ENCODE measurements at places on chromosomes 5 and 9.

- no peak for DNase-seq
Observed at GRCh38 chr5:8462565-8462964, 593.6 kb downstream of the MTRR start.

GRCh38 chr9:16003785-16004184 is 450.9 kb downstream of the CCDC171 start:
- DNase-seq: no peak

DNA sequence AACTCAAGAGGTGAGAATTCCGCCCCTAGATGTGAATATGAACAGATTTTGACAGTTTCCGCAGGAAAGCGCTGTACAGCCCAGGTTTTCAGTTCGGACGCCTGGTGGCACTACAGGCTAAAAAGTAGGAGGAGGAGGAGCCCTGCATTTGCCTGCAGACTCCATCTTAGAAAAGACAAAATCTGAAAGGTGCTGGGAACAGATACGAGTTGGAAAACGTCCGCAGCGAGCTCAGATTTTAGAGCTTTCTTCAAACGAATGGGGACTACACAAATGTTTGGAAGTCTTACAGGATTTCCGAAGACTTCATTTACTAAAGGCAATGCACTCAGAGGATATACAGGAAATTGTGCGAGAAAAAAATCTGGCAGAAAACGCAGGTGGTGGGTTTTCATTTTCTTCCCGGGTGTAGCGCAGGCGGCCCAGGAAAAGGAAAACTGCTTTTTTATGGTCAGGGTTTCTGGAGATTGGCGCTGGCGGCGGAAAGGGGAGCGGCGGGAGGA is 9.9 kb upstream of the PCDHB2 start:
- DNase-seq: peak; percentile 42

- no peak for DNase-seq
Observed at GRCh38 chr5:11143456-11144267, 382.6 kb upstream of the DAP start.

DNA sequence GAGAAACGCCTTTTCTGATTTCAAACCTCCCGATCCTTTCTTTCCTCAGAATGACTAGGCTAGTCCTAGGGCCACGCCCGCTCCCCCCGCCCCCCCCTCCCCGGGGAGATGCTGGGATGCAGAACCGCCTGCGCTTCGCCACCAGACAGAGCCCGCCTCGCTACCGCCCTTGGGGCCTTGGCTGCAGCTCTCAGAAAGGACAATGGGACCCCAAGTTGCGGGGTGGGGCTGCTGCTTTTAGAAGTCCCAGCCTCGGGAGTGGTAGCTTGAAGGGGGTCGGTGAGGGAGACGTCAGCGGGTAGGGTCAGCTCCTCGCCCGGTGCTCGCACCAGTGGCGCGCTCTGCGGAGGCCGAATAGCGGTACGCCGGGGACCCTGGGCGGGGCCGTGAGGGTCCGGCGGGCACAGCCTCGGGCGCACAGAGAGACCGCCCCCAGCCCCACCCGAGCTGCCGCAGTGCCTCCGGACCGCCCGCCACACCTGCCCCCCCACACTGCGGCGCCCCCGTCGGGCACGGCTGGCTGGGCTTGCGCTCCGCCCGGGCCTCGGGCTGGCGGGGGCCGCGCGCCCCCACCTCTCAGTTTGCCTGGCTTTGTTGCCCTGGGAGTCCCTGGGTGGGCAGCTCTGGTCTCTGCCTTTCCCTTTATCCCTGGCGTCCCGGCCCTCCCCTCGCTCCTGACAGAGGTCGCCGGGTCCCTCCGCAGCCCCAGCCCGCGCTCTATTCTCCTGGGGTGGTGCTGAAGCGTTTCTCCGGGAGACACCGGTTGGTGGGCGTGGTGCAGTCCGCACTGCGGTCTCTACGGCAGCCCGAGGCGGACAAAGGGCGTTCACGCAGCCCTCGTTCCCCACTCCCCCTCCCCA is 1.2 kb downstream of the MAP1B start:
- no peak for DNase-seq

DNA sequence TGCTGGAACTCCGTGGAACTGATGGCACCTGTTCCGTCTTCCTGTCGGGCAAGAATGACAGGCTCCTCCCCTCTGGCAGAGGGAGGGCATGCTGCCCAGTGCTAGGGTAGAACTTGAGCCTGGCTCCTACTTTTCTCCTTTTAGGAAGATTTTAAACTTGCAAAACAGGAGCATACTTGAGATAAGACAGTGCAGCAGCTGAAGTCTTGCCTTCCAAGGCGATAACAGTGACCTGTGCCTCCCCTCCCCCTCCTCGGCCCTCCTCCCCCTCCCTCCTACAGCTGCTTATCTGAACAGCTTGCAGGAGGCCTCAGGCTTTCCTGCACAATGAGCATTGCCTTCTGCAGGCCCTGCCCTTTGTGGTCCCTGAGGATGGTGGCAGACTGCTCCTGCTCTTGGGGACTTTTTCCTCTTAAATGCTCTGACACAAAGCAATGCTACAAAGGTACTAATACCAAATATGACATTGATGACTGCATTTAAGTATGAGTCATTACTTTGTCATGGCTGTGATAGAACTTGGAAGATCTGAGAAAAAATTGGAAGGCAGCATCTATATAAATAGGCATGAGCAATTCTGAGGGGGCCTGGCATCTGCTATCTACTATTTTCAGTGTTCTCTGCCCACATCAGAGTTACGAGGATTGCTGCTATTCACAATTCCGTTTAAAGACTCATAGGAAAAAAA is 2.0 kb downstream of the GADD45G start:
- peak; percentile 55 for DNase-seq

- DNase-seq: peak; percentile 47
Observed at GRCh38 chr5:43106290-43106638, 14.4 kb upstream of the ZNF131 start.

DNA sequence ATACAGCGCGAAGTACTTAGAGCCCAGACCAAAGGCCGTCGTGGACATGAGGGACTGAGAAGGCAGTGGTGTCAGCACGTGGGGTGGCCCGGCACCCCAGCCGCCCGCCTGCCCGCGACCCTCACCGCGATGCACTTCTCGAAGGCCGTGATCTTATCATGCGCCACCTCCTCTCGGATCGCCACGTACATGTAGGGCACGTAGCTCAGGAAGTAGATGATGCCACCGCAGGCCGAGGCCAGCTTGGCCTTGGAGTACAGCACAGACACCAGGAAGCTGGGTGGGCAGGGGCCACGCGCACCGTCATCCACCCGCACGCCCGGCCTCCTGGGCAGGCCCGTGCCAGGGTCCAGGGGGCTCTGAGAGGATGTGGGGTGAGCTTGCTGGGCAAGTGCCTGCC is 11.0 kb downstream of the ABCA2 start:
- no peak for DNase-seq

GRCh38 chr9:134004881-134005280 is 12.8 kb upstream of the VAV2 start:
- no peak for DNase-seq

- no peak for DNase-seq
Observed at GRCh38 chr5:150781706-150782614, 3.4 kb downstream of the SMIM3 start.

DNA sequence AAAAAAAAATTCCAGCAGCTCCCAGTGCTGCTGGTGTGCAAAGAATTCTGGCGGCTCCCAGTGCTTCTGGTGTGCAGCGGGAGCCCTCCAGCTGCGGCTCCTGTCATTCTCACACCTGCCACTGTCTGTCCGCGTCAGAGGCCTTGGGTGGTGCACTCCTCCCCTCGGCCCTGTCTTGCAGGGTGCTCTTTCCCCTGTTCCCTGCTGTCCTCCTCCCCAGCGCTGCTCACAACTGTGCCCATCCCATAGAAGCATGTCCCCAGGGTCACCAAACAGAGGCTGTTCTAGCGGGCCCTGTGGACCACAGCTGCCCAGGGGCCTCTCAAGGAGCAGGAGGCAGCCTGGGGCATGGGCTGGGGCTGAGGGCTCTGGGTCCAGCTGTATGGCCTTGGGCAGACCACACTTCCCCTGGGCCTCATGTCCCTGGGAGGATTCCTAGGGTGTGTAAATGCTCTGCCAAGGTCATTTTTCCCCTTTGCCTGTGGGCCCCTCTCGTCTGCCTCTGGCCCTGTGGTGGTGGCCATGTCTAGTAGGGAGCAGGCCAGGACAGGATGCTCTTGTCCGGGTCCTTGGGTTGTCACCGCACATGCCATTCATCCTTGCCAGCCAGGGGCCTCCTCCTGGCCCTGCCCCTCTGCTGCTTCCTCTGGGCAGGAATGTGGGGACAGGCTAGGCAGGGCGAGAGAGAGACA is 68.2 kb downstream of the PHF2 start:
- DNase-seq: no peak

DNA sequence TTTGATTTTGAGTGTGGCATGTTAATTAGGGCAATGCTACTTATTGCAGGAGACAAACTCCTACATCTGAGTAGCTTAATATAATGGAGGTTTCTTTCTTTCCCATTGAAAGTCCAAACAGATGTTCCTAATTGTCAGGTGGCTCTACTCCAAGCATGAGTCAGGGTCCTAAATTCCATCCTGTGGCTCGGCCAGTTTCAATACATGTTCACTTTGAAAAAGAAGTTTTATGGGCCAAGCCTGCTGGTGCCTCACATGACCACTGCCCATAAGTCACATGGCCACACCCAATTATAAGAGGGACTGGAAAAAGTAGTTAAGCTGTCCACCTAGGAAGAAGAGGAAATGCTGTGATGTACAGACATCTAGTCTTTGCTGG is 170.4 kb downstream of the ARRDC3 start:
- no peak for DNase-seq

DNA sequence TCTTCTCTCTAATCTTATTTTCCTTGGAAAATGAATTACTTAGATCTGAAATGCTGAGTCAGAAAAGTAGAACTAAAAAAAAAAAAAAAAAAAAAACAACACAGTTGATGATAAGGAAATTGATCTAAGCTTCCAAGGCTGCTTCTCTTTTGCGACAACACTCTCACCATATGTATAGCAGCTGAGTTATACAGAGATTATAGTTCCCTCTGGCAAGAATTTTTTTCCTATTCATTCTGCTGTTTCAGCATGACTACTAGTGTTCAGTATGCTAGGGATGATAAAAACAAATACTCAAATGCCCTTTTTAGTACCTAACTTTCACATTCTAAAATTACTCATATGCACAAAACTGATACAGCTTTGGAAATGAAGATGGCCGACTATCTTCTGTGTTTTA is 267.3 kb downstream of the MLLT3 start:
- no peak for DNase-seq

DNA sequence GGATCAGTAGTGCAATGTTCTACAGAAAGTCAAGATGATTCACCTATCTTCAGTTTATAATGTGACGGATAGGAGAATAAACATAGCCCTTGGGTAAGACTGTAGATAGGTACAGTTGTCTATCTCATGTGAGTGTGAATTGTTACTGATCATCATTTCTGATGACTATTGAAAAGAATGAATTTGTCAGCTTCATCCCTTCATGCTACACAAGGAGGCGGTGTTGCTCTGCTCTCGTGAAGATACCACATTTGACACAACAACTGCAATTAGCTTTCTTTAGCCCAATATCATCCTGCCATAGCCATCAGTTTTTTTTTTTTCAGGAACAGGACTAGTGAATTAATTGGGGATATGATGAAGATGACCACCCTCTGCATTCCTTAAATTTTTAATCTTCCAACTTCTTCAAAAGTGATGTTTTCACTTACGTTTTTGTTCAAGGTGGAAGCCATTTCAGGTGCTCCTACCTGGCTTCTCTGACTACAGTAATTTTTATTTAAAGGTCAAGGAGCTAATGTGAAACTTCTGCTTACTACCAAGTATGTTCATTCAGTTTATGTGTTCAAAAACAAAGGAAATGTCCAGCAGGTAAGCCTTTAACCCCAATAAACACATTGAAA is 152.9 kb upstream of the MOCS2 start:
- no peak for DNase-seq

DNA sequence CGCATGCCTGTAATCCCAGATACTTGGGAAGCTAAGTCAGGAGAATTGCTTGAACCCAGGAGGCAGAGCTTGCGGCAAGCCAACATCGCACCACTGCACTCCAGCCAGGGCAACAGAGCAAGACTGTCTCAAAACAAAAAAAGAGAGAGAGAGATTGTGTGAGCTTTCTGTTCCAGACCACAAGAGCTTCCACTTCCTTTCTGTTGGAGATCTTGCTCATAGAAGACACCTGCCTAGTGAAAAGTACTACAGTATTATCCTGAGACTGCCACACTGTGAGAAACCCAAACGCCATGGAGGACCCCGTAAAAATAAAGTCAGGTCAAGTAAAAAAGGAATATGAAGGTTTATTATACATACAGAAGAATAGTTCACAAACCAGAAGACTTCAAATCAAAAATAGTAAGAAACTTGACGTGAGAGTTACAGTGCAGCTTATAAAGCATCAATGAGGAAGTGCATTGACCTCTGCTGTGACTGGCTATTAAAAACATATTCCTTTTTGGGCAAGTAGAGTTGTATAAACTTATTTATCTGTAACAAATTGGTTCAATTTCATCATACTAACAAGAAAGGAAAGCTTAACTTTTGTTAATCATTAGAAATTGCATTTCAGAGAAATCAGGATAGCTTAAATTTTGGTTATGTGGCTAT is 4.3 kb upstream of the EMB start:
- no peak for DNase-seq

GRCh38 chr5:50726475-50727148 is 60.2 kb downstream of the PARP8 start:
- DNase-seq: no peak

DNA sequence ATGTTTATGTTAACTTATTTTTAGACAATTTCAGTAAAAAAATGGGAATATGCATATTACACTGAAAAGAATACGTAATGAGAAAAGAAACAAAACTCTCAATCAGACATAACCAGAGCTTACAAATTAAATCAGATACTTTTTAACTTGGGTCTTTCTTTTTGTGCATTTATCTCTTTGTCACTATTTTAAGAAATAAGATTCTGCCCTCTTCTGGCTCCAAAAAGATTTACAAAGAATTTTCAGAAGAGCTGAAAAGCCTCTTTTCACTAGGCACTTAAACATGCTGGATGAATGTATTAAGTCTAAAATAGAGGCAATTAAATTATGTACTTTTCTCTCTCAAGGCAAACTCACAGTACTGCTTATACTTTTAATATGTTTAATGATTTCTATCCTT is 55.5 kb downstream of the CEP120 start:
- DNase-seq: peak; percentile 6

DNA sequence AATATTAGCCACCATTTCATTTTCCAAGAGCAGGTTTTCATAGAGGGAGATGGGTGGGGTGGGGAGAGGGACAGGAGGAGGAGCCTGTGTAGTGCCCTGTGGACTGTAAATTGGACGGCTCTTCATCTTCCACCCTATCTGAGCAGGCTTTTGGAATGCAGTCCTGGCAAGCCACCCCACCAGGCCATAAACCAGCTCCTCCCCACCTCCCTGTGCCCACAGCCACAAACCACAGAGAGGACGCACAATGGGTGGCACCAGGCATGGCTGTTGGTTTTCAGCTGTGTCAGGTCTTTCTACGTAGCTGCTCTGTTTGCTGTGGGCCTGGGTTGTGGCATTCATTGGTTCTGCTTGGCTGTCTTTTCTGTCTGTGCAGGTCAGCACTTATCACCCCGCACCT is 58.0 kb downstream of the PLAC8L1 start:
- no peak for DNase-seq

GRCh38 chr9:115923903-115924668 is 229.5 kb upstream of the PAPPA start:
- no peak for DNase-seq

- no peak for DNase-seq
Observed at GRCh38 chr5:126527892-126528291, 67.1 kb downstream of the ALDH7A1 start.

- DNase-seq: no peak
Observed at GRCh38 chr9:70835323-70835722, 286.1 kb downstream of the TRPM3 start.

- DNase-seq: no peak
Observed at GRCh38 chr5:133456933-133457402, 155.4 kb downstream of the FSTL4 start.

Measured in T-helper 2 cell (primary cell).